ENCODE measurements at places on chromosomes 1 and 21.

- no peak for DNase-seq
Observed at GRCh38 chr1:161121042-161121650, 3.2 kb downstream of the NIT1 start.

DNA sequence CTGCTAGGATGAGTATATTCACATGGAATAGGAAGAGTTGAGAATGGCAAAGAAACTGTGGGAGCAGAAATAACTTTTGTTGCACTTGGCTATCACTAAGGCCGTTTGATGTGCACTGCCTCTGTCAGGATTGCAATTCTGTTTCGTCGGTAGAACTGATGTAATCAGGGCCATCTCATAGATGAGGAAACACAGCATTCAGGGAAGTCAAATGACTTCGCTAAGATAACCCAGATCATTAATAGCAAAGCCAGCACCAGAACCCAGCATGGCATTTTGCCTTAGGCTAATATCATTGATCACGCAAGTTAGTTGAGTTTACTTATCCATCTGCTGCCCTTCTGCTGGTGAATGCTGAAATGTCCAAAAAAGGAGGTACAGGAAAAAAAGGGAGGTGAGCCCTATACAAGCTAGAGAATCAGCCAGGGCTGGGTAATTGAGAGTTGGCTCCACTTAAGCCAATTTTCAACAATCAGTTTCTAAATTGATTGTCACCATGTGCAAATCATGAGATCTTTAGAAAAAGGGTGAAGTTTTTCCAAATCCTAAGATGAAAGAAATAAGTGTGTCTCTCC lies 7.6 kb downstream of the RASSF5 start:
- no peak for DNase-seq

- no peak for DNase-seq
Observed at GRCh38 chr1:197598935-197599334, 176.3 kb downstream of the DENND1B start.

- DNase-seq = no peak
Observed at GRCh38 chr1:31218705-31219104, 21.0 kb downstream of the NKAIN1 start.

DNA sequence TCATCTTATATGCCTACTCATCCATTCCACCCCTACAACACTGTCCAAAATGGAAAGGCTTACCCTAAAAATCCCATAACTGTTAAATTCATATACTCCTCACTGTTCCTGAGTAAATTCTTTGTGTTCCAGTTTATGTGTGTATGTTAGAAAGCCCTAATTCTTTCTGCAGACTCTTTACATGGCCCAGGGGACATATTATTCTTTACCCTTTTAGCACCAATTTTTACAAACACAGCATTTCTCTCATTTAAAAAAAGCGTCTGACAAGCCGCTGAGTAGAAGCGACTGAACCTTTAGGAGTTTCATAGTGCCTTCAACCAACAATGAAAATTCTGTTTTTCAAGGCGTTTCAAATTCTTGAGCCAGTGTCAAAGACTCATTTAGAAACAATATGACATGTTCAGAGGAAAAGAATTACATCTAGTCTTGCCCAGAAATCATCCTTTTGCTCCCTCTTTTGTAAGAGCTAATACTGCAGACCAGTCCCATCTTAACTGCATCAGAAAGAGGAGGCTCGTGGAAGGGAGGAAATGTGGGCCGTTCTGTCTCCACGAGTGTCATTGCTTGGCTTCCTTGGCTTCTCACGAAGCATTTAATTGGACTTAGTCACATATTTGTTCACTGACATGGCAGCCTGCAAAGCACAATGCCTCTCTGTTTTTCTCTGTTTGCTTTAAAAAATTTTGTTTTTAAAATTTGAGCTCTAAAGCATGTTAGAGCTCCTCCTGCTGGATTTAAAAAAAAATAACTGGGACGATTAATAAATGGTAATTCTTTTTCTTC lies 21.3 kb upstream of the C1orf105 start:
- DNase-seq = peak; percentile 64

DNA sequence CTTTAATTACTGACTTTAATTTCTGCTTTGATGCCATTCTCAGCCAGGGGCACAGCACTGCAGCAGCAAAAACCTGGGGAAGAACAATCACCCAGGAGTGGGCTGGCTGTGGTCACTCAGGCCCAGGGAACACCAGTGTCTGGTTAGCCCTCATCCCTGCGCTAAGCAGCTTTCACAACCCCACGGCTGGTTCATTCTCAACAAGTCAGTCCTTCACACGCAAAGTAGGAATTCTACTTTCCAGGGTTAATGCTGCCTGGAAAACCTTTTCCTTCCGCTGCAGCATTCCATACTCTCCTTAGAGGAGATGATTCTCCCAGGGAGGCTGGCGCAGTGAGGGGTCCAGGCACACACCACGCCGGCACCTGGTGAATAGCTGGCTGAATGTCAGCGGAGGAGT lies 24.3 kb upstream of the KCNE1 start:
- no peak for DNase-seq

Measured in GM06990 (cell line).